Thymus (tissue), 14 donors: ENCODE measurements at places on chromosomes 6 and 20.

GRCh38 chr20:22520381-22520780, 64.0 kb downstream of the FOXA2 start:
- DNase-seq, result no peak

DNA sequence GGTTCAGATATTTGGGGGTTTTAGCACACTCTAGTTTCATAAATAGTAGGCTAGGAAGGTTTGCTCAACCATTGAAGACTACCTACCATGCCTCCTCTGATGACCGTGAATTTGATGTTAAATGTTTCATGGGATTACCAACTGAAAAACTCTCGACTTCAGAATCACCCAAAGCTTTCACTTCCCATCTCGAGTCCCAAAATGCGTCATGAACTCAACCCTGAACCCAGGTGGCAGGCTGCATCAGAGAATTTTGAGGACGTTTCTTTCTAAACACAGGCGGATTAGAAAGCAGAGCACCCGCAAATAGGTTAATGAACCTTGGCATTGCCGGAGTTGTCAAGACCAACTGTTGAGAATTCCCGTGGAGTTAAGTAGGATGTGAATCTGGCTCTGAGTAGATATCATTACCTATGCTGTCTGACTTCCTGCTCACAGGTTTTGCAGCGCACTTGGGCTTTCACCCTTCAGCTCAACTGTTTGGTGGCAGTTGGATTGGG, 98.4 kb upstream of the ADTRP start:
- no peak for DNase-seq

- DNase-seq, result no peak
Observed at GRCh38 chr20:33097001-33097400, 17.6 kb downstream of the BPIFB4 start.

DNA sequence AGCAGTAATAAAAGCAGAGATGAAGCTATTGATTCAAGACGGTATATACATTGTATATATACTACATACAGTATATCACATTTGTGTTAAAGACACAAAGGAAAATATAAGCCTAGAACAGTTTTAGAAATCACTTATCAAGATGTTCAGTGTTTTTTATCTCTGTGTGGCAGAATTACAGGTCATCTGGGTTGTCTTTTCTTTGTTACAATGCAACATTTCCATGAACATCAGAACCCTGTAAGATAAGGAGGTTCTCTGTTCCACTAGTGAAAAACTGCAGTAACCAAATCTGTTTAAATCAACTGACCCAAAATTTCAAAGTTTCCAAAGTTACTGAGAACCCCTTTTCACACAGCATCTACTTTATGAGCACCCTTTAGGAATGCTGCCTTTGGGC, 42.2 kb downstream of the B4GALT5 start:
- no peak for DNase-seq

GRCh38 chr6:12637960-12638641, 78.5 kb upstream of the PHACTR1 start:
- DNase-seq, result no peak

DNA sequence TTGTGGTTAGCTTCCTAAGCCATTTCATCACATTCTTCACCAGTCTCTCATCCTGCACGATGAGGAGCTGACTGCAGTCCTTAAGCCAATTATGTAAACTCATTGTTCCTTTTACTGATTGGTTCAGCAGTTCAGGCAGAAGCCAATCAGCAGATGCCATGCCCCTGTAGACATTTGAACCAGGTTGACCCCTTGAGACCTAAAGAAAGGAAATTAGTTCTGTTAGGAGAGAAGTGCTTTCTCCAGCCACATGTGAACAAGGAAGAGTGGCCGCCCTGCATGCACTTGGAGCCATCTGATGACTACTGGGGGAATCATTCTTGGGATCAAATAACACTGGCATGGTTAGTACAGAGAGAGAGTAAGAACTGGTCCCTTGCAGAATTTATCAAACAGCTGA, 535.2 kb upstream of the ID4 start:
- no peak for DNase-seq

DNA sequence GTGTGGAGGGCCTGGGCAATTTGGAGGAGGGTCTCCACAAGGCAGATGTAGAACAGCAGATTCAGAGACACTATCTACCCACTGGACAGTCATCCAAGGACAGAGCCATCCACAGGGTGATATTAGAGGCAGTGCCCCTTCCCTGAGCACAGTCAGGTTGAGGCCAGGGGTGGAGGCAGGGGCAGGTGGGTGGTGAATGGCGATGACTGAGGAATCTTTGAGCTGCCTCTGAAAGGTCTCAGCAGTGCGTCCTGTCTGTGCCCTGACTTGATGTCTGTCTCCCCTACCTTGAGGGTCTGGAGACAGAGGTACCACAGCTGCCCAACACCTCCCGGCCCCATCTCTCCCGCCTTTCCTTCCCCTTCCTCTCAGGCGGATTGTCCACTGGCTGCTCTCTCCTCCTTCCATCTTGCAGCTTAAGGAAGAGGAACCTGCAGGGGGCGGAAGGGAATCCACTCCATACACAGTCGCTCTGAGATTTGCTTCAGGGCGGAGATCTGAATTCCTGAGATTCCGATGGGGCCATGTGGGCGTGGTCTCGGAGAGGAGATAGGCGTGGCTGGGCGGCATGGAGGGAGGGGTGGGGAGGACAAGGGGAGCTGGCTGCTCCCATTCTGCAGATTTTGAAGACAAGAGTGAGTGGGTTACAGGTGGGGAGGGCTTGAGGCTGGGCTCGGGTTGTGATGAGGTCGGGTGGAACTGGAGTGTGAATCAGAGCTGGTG, 1.7 kb downstream of the MUCL3 start:
- DNase-seq, result no peak

DNA sequence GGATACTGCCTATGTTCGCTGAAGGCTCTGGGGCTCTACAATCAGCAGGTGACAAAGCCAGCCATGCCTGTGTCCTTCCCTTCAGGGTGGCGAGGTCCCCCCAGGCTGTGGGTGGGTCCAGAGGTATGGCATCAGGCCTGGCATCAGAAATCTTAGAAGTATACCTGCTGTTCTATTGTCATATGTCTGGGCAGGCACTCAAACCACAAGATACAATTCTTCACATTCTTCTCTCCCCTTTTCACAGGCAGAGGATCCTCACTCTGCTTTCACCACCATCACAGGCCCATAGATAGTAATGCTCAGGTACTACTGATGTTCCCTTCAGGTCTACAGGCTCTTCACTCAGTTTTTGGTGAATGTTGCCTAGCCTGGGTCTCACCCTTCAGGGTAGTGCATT, 1180.0 kb upstream of the CITED2 start:
- no peak for DNase-seq

GRCh38 chr6:34695729-34696188, 808 bp downstream of the ILRUN start:
- DNase-seq, result no peak

DNA sequence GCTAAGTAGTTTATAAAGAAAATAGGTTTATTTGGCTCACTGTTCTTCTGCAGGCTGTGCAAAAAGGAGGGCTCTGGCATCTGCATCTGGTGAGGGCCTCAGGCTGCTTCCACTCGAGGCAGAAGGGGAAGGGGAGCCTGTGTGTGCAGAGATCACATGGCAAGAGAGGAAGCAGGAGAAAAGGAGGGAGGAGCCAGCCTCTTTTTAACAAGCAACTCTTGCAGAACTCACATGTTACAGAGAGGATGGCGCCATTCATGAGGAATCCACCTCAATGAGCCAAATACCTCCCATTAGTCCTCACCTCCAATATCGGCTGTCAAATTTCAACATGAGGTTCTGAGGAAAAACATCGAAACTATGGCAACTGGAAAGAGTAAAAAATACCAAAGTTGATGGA, 666.6 kb upstream of the SLC35B3 start:
- DNase-seq, result no peak

DNA sequence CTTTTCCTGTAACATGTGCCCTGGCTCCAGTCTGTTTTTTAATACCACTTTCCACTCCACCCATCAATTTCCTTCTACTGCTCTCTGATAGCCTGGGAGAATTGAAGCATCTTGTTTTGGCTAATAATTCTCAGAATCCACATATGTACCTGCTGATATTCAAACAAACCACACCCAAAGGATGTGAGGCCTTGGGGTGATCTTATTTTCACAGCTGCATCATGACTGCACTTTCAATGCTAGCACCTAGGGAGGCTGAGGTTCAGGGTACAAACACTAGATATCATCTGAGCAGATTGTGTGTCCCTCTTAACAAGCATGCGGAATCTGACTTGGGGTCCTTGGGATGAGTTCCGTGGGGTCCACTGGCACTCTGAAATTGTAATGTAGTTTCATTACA, 12.7 kb downstream of the FNDC1 start:
- no peak for DNase-seq

DNA sequence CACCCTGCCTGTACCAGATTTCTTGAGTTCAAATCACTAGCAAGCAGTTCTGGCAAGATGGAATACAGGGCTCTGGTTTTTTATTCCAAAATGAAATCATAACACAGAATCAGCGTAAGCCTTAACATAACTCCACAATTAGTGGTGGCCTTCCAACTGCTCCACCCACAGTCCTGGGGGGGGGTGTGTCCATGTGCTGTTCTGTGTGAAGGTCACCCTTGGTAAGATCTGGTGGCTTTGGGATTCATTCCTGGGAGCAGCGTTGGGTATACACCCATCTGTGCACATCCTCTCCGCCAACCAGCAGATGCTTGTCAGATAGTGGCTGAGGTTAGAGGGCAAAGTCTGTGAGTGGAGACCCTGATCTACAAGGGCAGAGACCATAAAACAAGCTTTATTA, 49.9 kb upstream of the CD83 start:
- no peak for DNase-seq
